ENCODE measurements at places on chromosomes 3 and 15.

DNA sequence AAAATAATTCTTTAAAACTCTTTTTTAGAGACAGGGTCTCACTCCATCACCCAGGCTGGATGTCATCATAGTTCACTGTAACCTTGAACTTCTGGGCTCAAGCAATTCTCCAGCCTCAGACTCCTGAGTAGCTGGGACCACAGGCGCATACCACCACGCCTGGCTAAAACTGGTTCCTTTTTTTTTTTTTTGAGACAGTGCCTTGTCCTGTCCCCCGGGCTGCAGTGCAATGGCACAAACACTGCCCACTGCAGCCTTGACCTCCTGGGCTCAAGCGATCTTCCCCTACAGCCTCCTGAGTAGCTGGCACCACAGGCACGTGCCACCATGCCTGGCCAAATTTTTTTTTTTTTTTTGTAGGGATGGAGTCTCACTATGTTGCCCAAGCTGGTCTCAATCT lies 23.7 kb upstream of the FURIN start:
- DNase-seq, result no peak

GRCh38 chr3:16402451-16402850 lies 111.0 kb downstream of the RFTN1 start:
- DNase-seq, result no peak

DNA sequence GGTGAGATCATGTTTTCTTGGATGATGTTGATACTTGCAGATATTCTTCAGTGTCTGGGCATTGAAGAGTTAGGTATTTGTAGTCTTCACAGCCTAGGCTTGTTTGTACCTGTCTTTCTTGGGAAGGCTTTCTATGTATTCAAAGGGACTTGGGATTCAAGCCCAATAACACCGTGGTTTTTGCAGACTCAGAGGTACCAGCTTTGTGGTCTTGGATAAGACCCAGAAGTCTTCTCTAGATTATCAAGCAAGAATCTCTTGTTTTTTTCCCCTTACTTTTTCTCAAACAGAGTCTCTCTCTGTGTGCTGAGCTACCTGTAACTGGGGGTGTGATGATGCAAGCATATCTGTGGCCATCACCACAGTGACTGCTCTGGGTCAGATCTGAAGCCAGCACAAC lies 42.7 kb upstream of the CCK start:
- DNase-seq, result no peak

GRCh38 chr15:52636459-52636858 lies 42.7 kb downstream of the ATOSA start:
- DNase-seq, result no peak

DNA sequence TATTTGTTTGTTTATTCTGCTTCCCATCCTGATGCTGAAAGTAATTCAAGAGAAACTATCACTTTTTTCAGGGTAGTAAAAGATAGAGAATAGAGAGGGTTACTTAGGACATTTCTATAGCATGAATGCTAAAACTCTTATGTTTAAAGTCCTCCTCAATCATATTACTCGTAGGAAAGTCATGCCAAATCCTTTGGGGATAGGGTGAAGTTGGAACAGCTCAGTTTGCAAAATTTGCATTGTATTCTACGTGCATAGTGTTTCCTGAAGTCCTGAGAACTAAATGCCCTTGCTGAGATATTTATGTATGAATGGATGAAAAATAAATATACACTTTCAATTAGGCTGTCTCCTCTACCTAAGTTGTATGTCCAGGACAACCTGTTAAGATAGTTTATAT lies 14.6 kb downstream of the PLSCR5 start:
- DNase-seq, result no peak

GRCh38 chr3:170058127-170058526 lies 20.3 kb downstream of the GPR160 start:
- no peak for DNase-seq
